Chondrocyte (in vitro differentiated cells): ENCODE measurements at places on chromosomes 7 and 10. TPM values are rescaled to one million over a fixed set of nuclear protein-coding genes. Genes with fewer than 3 reads are reported as not detected.

The HMX2 gene
- total RNA-seq, result not detected in 3 replicates

The HOXA3 gene
- 9.3 to 12.1 TPM in 2 of 3 replicates, not detected in the other for total RNA-seq

The MBL2 gene
- not detected in 3 replicates for total RNA-seq

The GIMAP2 gene
- total RNA-seq, result not detected in 3 replicates

The RBM20 gene
- total RNA-seq, result 1.4 to 3.8 TPM (median 3.6 TPM) in 3 replicates

DNA sequence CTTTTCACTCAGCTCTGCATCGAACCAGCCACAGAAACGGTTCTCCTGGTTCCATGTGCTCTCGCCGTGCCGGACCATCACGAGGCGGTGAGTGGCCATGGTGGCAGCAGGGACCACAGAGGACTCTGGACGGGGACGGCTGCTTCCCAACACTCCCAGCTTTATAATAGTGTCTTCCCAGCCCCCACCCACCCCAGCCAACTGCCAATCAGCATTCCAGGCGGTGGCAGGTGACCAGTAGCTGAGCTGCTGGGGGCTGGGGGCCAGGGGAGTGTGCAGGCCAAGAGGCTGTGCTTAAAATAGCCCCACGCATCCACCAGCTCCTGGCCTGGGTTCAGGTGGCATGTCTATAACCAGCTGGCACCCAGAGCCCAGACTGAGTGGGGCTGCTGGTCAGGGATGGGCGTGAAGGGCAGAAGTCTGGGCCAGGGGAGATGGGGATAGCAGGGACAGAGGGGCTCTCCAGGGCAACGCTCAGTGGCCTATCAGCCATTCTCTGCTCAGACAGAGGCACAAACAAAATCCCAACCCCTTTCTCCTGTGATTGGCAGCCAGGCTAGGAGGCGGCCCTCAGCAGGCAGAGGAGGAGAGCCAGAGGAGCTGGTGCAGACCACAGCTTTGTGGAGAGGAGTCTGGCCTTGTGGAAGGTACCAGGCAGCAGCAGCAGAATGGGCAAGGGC lies at the start of gene PGAM2:
TSS of gene PGAM2 (minus strand) at position 137 of the 680 bp plus-strand sequence. CDS start at position 99, 38 bp downstream.
- DNase-seq, result peak; percentile 57

GRCh38 chr10:27345455-27345920 lies 104.9 kb upstream of the ACBD5 start:
- DNase-seq, result no peak

DNA sequence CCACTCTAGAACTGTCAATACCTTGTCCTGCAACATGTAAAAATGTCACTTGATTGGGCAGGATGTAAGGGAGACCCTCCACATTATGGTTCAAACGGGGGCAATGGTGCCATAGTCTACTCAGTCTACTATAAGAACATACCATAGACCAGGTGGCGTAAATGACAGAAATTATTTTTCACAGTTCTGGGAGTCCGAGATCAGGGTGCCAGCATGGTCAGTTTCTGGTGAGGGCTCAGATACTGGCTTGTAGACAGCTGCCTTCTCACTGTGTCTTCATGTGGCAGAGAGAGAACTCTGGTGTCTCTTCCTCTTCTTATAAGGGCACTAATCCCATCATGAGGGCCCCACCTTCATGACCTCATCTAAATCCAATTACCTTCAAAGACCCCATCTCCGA lies 18.7 kb upstream of the TMEM178B start:
- no peak for DNase-seq

GRCh38 chr7:147858421-147858820 lies 732.1 kb upstream of the C7orf33 start:
- DNase-seq, result no peak

DNA sequence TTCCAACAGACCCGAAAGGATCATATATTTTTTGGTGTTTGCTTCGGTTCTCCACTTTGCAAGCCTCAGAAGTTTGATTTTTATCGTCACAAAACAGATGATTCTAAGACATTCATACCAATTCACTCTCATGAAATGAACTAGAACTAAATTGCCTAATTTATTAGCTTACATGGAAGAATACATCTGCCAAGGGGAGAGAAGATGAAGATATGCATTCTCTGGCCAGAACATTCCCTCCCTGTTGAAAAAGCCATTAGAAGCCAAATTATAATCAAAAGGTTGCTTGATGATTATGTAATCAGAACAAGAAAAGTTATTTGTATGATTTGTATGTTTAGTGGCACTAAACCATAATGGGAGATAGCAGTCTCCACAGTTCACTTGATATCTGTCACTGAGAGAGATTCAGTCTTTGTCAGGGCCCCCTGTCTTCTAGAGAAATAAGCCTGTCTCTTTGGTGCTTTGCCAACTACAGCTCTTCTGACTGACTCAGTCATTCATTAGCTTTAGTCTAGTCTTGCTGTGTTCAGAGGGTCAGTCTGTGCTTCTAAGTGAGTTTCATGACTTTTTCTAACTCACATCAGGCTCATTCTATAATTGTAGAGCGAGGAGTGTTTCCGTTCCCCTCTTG lies 95.3 kb upstream of the GNAI1 start:
- no peak for DNase-seq

- no peak for DNase-seq
Observed at GRCh38 chr7:29765490-29765889, 40.8 kb upstream of the WIPF3 start.

DNA sequence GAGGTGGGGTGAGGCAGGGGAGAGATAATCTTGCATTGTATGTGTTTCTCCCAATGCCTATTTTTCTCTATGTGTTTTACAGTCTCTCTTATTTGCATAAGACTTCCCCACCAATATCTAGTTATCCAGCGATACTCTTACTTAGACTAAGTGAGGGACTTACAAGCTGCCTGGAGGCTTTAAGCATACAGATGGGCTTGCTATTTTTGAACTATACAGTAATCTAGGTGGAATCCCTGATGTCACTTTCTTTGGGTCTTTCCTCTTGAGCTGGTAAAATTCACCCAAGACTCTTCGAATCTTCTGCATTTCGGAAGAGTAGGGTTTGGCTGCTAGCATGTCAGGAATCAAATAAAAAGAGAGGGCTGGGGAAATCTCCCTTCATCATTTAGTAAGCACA lies 76.6 kb downstream of the NDUFB2 start:
- DNase-seq, result no peak

DNA sequence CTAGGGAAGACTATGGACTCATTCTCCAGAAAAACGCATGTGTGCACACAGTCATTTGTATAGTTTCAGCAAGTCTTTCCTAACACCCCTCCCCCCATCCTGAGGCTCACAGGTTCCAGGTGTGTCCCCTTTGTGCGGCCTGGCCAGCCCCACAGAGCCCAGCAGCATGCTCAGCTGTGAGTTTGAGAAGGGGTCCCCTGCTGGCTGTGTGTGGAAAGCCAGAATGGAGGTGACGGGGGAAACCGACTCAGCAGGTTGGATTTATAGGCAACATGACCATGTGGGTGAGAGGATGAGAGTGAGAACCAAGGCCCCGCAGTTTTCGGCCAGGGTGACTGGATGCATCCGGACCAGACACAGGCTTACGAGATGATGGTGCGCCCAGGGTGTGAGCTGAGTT lies 9.9 kb downstream of the PTPRE start:
- no peak for DNase-seq

DNA sequence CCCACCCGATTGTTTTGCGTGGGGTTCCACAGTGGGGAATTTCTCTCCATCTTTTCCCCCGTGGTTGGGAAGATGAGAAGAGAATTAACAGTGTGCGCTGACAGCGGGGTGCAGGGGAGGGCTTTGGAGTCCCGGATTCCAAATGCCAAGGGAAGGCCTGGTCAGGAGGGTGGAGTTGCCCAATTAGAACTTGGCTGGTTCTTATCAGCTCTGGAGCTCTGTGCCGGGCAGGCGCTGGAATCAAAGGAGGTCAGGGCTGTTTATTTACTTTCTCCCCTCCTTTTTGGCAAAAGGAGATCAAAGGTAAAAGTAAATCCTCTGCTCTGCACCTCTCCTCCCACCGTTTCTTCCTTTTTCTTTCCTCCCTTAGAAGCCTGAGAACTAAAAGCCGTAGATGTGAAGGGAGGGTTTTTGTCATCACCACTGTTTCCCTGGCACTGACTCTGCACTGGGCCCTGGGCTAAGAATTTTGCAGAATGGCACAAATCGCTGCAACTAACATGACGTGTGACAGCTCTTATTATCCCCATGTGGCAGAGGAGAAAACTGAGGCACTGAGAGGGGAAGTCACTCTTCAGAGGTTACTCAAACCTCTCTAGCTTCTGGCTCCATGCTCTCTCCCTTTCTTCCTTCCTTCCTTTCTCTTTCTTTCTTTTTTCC lies 95.2 kb upstream of the ZNF716 start:
- peak; percentile 14 for DNase-seq

- DNase-seq, result no peak
Observed at GRCh38 chr10:103476046-103476768, 2.8 kb downstream of the CALHM3 start.
